ENCODE measurements at places on chromosomes 16 and 17.

DNA sequence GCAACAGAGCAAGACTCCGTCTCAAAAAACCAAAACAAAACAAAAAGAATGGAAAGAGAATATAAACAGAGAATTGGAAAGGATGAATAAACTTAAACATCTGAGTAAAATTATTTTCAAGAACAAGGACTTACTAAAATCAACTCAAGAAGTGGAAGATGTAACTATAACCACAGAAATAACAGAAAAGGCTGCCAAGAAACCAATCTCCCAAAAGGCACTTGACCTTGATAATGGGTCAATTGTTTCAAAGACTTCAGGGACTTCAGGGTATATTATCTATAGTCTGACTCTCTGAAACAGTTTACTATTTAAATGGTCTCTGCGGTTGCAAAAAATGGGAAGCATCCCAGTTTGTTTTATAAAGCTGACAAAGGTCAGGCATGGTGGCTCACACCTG is 35.1 kb downstream of the VPS53 start:
- no peaks in the 10 kb centered on the region for H3K27me3 ChIP-seq
- DNase-seq: no peak
- H3K27ac ChIP-seq: no peak overlapping the region
- peaks cover 1% of the 10 kb centered on the region for H3K36me3 ChIP-seq

DNA sequence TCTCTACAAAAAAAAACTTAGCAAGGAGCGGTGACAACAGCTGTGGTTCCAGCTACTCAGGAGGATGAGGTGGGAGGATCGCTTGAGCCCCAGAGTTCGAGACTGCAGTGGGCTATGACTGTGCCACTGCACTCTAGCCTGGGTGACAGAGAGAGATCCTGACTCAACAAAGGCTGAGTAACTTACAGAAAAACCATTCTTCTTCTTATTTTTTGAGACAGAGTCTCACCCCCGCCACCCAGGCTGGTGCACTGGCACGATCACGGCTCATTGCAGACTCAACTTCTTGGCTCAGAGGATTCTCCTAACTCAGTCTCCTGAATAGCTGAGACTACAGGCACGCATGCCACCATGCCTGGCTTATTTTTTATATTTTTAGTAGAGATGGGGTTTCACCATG is 56.0 kb downstream of the CYB5D2 start:
- DNase-seq: no peak
- H3K27ac ChIP-seq: no peak overlapping the region
- no peaks in the 10 kb centered on the region for H3K27me3 ChIP-seq

GRCh38 chr16:78523212-78523985 is 423.9 kb downstream of the WWOX start:
- H3K27me3 ChIP-seq: no peaks in the 10 kb centered on the region
- no peaks in the 10 kb centered on the region for H3K36me3 ChIP-seq

DNA sequence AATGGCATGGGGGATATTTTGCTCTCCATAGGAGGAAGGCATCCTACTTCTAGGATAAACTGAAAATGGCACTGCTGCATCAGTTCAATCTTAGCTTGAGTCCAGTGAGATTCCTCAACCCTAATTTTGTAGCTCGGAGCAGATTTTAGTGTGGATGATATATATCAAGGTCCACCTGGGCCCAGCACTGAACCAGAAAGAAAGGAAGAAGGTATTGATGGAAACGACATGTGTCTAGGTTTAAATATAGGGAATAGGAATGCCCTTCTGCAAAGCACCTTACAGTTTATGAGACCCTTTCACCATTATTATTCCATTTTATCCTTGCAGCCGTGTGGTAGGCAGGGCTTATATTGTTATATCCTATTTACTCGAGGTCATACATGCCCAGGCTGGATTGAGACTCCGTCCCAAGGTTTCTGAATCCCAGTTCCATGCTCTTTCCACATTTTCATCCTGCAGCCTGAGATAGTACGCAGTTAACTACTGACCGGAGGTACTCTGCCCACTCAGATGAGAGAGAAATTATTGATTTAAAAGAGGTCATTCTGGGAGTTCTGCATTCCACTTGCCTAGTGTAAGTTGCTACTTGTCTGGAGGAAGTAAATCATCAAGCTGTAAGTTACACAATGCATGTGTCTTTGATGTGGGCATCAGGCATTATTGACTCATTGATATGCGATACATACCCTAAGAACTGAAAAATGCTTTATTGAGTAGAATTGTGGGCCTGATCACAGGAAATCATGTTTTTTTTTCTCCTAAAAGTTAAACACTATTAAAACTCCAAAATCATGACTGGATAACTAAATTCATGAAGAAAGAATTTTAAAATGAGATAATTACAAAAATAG is 10.1 kb downstream of the KRT39 start:
- peaks cover 16% of the 10 kb centered on the region for H3K27me3 ChIP-seq
- H3K4me3 ChIP-seq: no peak overlapping the region
- no peak for DNase-seq
- no peak overlapping the region for H3K27ac ChIP-seq
- H3K4me1 ChIP-seq: no peaks in the 10 kb centered on the region

Data from heart right ventricle (tissue), 16 donors.